ENCODE measurements at places on chromosomes 12 and 14.

DNA sequence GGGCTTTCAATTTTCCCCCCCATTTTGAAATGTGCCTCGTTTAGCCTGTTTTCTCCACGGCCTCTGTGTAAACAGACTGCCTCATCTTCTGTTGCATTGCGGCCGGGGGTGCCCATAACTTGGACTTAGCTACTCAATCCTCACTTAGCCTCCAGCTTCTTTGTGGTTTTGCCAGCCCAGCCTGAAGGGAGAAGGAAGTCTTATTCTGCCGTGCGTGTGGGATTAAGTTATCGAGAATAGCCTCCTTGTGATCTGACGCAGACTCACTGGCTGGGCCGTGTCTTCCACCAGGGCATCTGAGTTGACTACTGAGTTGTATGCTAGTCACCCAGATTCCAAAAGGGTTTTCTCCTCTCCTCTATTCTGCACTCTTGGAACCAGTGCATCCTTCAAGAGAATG, 8.1 kb downstream of the PRKAB1 start:
- DNase-seq: no peak

- no peak for DNase-seq
Observed at GRCh38 chr12:41684997-41685396, 459.7 kb downstream of the GXYLT1 start.

DNA sequence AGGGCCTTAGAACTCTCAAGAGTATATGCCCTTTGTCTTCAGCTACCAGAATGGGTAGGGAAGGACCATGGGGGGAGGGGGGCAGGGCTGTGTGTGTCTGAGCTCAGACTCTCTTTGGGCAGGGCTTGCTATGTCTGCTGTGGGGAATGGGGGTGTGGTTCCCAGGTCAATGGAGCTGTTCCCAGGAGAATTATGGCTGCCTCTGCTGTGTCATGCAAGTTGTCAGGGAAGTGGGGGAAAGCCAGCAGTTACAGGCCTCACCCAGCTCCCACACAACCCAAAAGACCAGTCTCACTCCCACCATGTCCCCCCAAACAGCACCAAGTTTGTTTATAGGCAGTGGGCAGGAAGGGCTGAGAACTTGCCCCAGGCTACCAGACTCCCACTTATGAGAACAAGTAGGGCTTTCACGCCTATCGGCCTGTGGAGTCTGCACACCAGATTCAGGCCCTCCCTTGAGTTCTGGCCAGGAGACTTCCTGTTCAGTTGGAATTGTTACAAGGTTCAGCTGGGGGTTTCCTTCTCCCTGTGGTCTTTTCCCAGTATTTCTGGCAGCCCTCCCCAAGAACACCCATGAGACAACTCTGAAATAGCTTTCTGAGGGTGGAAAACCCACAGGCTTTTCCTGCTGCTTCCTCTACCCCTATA, 6.1 kb upstream of the SERPINA11 start:
- no peak for DNase-seq

- no peak for DNase-seq
Observed at GRCh38 chr14:104345621-104346462, 207.5 kb downstream of the KIF26A start.

- no peak for DNase-seq
Observed at GRCh38 chr14:92698393-92698792, 50.0 kb downstream of the LGMN start.

DNA sequence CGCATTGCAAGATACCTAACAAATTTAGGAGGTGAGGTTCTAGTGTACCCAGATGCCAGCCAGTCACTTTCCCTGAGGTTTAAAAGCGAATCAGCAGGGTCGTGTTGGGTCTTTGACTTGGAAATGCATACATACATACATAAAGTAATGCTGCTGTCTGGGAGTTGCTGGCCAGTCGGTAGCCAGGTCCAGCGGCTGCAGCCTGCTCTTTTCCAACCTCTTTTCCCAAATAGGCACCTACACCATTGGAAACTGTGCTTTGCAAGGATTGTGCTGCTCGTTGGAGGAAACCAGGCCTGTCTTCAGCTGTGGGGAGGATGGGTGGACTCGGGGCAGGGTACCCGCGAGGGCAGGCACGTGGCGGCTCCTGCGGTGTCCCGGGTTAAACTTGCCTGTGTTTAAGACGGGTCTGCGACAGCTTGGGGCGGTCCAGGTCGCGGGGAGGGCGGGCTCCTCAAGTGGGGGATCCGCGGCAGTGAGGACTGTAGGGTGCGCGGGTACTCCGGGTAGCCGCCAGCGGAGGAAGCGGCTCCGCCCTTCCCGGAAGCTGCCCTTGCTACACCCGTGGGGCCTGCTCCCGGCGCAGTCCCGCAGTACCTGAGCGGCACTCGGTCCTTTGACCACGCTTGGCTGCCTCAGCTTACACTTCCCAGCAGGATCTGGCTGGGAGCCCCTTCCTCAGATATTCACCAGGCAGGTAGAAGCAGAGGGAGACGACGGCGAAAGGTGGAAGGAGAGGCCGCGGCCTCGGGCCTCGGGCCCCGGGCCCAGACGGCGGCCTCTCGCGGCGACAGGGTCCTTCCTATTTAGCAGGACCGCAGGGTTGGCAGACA, 2.7 kb downstream of the TTC6 start:
- no peak for DNase-seq

DNA sequence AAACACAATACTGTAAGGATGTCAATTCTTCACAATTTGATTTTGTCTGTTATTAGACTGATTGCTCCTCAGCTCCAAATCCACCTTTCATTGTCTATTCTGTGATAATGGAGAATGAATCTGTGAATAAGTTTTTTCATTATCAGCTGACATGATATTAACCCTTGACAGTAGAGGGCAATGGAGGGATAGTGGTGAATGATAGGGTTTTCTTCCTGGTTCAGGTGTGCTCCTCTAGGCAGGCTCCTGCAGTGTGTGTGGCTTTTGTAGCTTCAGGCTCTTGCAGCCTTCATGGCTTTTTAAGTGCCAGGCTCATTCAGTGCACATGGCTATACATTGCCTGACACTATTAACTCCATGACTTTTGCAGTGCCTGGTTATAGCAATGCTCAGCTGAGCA, 23.4 kb upstream of the ZNF641 start:
- no peak for DNase-seq

DNA sequence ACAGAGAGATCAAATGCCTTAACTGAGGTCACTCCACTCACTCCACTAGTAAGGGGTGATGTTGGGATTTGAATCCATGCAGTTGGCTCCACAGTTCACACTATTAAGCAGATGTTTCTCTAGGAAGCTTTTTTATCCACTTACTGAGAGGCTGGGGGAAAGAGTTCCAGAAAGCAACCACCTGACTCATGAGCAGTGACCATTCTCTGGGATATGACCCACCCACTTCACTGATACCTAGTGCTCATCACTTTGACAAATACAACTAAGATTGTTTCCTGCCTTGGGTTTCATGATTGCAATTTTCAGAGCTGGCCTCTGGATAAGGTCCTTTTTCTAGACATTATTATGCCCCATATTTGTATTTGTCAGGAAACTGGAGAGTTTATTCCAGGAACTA, 152.1 kb upstream of the PLEKHG7 start:
- DNase-seq: no peak

DNA sequence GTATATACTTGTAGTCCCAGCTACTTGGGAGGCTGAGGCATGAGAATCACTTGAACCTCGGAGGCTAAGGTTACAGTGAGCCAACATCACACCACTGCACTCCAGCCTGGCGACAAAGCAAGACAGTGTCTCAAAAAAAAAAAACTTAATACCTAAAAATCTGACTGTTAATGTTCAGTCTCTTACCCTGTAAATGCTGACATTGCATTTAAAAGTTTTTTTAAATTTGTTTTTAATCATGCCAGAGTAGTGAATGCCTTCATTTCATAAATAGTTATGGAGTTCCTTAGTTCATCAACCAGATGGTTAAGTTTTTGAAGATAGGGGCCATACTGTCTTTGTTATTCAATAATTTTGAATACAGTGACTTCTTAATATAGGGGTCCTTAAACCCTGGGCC, 21.2 kb downstream of the CAND1 start:
- DNase-seq: no peak

GRCh38 chr14:92493024-92493423, 20.6 kb upstream of the RIN3 start:
- DNase-seq: no peak

- no peak for DNase-seq
Observed at GRCh38 chr14:94904636-94905035, 134.7 kb upstream of the GSC start.

- peak; percentile 91 for DNase-seq
Observed at GRCh38 chr12:124512667-124513296, 54.6 kb downstream of the NCOR2 start.

DNA sequence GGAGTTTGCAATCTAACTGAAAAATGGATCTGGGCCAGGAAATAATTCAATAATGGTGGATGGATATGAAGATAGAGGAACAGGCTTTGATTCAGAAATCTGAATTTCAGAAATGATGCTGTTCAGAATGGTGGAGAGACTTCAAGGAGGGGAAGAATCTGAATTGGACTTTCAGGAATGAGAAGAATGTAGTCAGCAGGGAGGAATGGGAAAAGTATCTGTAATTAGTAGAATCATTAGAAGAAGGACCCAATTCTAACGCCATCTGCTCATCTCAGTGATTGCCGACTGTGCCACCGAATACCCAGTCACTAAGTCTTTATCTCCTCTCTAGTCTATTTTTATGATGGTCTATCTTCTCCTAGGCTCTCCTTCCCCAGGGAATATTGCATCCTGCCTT, 363.2 kb downstream of the GALC start:
- DNase-seq: no peak

GRCh38 chr14:79568594-79568993, 642.7 kb downstream of the DIO2 start:
- no peak for DNase-seq

DNA sequence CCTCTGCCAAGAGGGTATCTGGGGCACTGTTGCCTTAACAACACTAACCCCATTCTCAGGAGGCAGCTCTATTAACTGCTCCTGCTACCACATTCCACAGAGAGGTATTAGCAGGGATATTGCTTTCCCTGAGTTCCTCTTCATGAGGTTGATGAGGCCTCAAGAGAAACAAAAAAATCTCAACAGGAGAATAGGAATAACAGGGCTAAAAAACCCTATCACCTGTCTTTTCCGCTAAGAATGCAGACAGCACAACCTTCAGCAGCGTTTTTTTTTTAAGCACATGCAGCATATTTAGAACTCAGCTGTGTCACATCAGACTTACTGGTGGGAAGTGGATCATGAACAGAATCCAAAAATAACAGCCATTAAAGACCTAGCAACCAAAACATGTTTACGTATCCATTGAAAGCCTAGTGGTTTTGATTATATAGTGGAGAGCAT, 29.2 kb downstream of the ATF7 start:
- DNase-seq: no peak

DNA sequence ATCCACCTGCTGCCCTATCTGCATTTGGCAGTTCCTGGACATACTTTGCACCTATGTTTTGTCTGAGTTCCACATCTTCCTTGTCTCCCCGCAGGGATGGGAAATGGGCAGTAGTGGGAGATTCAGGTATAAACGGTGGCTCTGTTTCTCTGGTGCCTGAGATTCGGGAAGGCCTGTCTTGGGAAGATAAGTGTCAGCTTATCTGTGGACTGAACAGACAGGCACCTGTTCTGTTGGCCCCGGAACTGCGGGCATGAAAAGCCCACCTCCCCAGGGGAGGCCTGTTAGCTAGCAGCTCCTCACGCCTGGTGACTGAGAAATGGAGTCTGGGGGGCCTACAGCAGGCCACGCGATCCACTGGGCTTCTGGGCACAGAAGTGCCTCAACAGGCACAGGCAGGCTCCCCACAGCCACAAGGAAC, 5.8 kb downstream of the PHB2 start:
- DNase-seq: peak; percentile 68

DNA sequence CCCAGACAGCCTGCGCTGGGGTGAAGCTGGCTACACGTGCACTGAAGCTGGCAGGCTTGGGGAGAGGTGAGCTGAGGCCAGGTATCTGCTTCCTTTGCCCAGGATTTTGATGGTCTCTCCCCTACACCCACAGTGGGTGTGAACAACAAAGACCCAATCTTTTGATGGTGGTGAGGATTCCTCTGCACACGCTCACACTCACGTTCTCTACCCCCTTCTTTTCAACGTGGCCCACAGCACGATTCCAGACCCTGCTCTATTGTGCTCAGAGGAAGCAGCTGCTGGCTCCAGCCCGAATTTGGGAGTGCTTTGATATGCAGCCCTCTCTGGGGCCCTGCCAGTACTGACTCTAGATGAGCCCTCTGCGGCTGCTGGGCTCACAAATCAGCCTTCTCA, 4.9 kb downstream of the CD9 start:
- DNase-seq: no peak

- peak; percentile 89 for DNase-seq
Observed at GRCh38 chr12:57904848-57905811, 36.2 kb upstream of the ATP23 start.

- DNase-seq: no peak
Observed at GRCh38 chr12:54039417-54040147, 6.7 kb downstream of the HOXC5 start.

- DNase-seq: no peak
Observed at GRCh38 chr14:103201801-103202200, 78.5 kb downstream of the TNFAIP2 start.

GRCh38 chr14:31297701-31298344, 90.2 kb upstream of the HECTD1 start:
- no peak for DNase-seq

GRCh38 chr14:50839048-50839447, 8.1 kb upstream of the NIN start:
- DNase-seq: no peak

DNA sequence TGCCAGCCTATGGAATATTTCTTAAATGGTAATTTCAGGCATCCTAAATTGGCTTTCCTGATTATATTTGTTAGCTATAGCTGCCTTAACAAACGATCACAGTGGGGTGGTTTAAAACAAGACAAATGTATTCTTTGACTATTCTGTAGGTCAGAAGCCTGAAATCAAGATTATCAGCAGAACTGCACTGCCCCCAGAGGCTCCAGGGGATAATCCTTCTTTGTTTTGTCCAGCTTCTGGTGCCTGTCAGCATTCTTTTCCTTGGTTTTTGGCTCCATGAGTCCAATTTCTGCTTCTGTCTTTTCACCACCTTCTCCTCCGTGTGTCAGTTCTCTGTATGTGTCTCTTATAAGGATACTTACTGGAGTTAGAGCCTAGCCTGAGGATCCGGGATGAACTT, 1282.2 kb upstream of the USP15 start:
- no peak for DNase-seq

- peak; percentile 68 for DNase-seq
Observed at GRCh38 chr12:50637870-50638481, 125.9 kb upstream of the ATF1 start.

GRCh38 chr12:26441434-26441833, 246.1 kb downstream of the SSPN start:
- DNase-seq: no peak

GRCh38 chr14:58133739-58134138, 18.3 kb downstream of the ARMH4 start:
- no peak for DNase-seq

DNA sequence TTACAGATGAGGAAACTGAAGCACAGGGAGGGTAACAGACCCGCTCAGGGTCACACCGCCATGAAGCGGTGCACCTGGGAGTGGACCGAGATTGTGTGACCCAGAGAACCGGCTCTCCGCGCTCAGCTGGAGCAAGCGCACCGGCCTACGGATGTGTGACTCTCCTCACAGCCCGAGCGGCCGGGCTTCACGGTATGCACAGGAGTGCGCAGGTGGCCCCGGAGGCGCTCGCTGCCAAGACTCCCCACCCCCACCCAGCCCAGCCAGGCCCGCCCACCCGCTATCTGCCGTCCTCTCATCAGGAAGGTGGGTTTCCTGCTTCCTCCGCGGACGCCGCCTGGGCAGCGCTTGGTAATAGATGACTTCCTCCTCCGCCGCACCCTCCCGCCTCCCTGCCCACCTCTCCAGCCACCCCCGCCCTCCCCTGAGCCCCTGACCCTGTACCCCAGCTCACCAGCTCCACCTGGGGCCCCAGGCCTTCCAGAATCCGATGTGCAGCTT, 110.7 kb downstream of the NCOR2 start:
- no peak for DNase-seq

GRCh38 chr12:7916936-7917335, 19.1 kb downstream of the SLC2A3 start:
- DNase-seq: no peak

Data from hematopoietic multipotent progenitor cell treated with erythropoietin and hydrocortisone succinate and interleukin-3 and kit ligand, for 8 days (in vitro differentiated cells).